ENCODE measurements at places on chromosomes 12 and 14.

DNA sequence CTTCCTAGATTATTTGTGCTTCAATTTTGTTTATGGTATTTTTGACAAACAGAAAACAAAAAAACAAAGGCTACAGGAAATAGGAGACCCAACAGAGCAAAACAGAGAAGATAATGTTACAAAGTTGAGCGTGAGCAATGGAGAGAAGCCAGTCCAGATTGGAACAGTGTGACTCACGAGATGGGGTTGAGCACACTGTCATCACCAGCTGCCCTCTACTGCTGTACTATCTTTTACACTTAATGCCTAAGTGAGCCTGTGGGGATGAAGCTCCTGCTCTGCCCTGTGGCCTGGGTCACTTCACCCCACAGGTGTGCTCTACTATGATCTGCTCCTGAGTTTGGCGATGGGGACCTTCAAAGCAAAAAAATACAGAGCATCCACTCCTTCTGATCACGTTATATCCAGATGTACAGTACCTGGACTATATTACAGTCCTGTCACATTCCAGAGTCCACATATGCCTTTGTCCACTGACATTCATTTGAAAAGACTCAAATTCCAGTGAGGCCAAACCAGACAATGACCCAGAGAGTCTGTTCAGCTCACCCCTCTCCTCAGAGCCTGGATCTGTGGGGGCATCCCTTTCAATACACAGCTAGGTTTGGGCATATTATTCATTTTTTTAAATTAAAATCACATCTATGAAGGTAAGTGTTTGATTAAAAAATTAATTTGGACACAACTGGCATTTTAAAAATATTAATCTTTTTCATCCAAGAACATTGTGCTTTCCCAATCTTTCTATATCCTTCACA is 4.4 kb downstream of the IPO8 start:
- no peak for DNase-seq

DNA sequence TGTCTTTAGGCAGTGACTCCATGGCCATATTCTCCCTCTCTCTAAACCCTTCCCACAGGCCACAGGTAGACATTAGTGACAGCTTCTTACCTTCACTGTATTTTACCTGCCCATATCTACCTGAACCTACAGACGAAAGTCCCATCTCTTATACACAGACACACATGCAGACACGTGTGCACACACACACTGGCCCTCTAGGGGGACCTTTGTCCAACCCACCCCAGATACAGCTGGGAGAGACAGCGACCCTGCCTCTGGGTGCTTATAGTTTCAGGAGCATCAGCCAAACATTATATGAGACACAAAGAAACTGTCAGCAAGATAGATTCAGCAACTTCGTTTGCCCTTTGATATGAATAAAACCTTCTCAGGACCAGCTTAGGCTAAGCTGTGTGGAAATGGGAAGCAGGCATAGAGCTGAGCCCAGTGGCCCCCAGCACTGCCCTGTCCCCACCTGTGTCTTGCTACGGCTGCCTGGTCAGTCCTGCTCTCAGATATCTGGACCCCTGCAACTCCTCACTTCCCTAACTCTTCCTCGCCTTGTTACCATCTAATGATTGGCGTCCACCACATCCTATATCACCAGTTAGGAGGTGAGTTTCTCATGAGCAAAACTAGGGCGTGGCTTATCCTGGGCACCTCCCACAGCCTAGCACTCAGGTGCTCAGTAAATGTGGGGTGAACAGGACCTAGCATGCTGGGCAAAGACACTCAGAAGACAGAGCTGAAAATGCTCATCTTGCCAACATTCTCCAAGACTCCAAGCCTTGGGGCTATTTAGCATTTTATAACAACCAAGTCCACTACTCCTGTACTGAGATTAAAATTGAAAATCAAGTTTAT is 12.0 kb upstream of the CD9 start:
- no peak for DNase-seq

DNA sequence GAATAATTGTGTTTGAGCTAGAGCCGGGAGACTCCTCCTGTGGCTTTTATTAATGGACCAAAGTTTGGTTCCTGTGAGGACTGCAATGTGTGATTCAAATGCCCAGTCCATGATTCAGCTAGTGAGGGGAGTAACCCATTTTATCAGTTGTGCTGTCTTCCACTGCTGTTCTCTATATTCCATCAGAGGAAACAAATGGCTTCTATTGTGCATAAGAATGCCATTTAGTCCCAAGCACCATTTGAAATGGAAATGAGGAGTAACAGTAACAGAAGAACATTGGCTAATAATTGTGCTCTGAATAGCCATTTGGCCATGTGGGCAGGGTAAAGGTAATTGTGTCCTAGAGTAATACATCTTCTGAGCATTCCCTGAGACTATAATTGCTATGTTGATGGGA is 642.7 kb downstream of the DIO2 start:
- no peak for DNase-seq

DNA sequence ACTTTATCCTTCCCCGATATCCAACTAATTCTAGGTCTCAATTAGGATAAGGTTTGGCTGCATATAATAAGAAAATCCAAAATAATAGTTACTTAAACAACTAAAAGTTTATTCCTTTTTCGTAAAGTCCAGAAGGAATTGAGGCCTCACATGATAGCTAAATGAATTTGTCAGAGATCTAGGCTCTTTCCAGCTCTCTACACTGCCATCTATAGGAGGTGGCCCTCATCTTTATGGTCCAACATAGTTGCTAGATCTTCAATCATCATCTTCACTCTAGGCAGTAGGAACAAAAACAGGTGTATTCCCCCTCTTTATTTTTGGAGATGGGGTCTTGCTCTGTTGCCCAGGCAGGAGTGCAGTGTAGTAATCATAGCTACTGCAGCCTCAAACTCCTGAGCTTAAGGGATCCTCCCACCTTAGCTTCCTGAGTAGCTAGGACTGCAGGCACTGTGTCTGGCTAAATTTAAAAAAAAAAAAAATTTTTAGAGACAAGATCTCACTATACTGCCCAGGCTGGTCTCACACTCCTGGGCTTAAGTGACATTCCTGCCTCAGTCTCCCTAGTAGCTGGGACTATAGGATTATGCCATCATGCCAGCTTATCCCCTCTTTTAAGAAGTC is 46.5 kb upstream of the SAV1 start:
- no peak for DNase-seq

DNA sequence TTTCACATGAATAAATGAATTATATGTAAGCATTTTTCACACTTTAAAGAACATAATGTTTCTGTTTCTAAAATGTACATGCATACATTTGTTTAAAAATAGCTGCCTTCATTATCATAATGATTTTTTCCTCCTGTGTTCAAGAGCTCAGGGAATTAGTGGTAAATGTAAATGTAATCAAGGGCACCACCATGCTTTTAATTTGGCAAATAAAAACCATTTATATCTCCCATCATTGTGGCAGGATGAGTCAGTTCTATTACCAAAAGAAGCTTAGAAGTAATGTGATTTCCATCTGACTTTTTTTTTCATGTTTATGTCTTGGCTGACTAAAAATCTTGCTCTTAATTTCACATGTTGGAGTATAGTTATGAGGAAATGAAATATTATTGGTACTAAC is 176.1 kb downstream of the GXYLT1 start:
- DNase-seq = no peak

GRCh38 chr14:93493054-93493453 is 62.3 kb downstream of the UNC79 start:
- DNase-seq = no peak

DNA sequence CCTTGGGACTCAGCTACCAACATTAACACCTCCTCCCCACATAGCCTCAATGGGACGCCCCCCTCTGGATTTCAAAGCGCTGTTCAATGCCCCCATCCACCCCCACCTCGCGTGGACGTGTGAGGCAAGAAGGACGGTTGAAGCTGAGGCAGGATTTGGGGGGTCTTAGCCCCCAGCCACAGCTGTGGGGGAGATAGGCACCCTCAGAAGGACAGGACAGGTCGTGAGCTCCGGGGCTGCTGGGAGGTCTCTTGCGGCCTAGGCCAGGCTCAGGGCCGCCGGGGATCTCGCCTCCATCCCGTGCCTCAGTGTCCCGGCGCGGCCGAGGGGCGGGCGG is 8.3 kb upstream of the SP7 start:
- no peak for DNase-seq

GRCh38 chr12:97921979-97922722 is 459.5 kb downstream of the RMST start:
- no peak for DNase-seq

DNA sequence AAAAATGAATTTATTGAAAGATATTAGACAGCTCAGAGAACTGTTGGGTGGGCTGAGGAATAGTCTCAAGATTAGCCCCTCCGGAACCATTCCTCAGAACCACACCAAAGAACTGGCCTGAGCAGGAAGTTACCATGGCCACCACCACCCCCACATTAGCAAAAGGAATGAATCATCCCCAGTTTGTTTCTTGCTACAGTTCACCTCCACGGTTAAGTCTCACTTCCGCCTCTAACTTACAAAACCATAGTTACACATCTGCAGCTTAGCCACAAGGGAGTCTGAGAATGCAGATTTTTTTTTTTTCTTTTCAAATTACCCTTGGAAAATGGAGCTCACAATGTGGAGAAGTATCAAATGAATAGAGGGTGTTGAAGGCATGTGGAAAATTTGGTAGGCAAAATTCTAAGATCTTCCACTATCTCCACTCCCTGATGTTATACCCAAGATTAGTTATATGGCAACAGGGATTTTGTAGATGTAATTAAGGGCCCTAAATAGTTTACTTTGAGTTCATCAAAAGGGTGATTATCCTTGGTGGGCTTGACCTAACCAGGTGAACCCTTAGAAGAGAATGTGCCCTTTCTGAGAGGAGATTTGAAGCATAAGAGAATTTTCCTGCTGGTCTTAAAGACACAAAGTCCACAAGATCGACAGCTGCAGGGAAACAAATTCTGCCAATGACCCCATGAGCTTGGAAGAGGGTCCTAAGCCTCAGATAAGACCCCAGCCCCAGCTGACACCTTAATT is 129.8 kb upstream of the KRR1 start:
- DNase-seq = no peak

GRCh38 chr14:77844802-77845201 is 44.9 kb downstream of the ADCK1 start:
- no peak for DNase-seq

DNA sequence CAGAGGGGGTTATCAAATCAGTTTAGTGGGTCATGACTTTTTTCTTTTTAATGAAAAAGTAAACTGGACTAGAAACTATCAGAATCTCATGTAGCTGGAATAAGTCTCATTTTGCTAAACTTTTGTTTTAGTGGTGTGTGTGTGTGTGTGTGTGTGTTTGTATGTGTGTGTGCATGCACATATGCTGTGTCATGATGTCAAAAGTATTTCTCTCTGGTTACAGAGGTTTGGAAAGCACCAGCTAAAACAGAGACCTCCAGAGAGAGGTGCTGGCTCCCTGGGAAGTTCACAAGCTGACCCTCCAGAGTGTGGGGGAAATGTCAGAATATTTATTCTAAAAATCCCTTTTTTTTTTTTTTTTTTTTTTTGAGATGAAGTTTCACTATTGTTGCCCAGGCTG is 114.7 kb downstream of the LGMN start:
- DNase-seq = no peak

DNA sequence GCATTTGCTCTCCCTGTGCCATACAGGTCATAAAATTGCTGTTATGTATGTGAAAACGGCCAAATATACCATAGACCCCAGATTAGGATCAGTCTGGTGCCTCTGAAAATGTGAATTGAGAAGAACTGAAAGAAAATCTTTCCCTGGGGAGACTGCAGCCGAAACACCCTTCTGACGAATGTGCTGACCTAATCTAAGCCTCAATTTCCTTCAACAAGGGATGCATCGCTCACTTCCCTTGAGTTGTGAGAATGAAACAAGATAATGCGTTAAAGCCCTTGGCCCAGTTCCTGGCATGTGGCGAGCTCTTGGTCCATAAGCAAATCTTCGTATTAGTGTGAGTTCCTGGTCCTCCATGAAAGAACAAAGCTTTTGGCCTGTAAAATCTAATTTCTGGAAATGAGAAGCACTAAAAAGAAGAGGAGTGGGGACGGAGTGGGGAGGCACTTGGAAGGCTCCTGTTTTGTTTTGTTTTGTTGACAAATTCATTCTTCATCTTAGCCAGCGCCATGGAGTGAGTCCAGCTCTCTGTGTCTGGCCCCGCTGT is 49.5 kb upstream of the RTRAF start:
- no peak for DNase-seq

DNA sequence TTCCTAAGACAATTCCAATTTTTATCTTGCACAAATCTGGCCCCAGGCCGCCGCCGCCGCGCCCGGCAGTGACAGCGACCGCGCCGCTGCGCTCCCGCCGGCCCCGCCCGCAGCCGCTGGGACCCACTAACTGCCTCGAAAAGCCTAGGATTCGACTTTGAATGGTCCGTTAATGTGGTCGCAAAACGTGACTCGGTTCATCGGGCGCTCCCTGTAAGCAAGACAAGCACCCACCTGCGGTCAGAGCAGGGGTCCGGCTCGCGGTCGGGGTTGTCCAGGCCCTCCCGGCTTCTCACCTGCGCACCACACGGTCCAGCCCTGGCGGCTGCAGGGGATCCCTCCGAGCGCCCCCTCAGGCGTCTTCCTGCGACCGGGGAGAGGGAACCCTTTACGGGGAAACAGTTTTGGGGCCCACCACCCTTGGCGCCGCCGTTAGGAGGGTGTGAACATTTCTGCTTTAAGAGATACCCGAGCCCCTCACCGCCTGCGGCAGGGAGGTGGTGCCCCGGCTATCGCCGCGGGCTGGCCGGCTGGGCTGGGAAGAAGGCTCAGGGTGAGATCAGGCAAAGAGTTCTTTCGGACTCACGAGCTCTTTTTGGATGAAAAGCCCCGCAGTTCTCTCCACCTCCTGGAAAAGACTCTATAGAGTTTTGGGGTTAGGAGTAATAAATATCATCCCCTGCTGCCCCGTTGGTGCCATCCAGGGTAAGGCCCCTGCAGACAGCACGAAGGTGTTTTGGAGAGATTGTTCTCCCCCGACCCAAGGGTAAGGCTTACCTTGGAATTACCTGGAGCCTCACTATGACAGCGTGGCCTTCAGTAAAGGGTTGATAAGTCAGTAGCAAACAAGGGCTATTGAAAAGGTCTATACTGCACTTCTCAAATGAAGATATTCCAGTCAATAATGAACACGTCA is 13.6 kb upstream of the FOXJ2 start:
- DNase-seq = no peak

DNA sequence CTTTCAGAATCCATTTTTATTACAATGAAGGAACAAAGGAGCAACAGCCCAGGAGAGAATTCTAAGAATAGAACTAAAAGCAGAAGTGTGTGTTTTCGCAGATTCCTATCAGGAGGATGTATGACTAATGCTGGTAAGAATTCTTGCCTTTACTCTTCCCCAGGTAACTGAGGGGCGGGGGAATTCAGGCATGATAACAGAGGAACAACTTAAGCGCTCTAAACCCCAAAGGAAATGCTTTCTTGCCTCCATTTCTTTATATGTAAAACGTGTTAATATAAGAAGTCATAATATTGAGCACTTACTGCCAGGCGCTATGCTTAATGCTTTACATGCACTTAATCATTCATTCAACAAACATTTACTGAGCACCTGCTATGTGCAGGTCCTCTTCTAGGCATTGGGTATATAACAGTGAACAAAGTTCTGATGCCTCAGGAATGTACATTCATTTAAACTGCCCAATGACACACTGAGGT is 4.5 kb downstream of the HCAR1 start:
- no peak for DNase-seq

- no peak for DNase-seq
Observed at GRCh38 chr14:72943876-72944430, 17.7 kb downstream of the DCAF4 start.

GRCh38 chr12:63994704-63995103 is 150.2 kb downstream of the SRGAP1 start:
- no peak for DNase-seq
